ENCODE measurements at places on chromosomes 4 and X.

DNA sequence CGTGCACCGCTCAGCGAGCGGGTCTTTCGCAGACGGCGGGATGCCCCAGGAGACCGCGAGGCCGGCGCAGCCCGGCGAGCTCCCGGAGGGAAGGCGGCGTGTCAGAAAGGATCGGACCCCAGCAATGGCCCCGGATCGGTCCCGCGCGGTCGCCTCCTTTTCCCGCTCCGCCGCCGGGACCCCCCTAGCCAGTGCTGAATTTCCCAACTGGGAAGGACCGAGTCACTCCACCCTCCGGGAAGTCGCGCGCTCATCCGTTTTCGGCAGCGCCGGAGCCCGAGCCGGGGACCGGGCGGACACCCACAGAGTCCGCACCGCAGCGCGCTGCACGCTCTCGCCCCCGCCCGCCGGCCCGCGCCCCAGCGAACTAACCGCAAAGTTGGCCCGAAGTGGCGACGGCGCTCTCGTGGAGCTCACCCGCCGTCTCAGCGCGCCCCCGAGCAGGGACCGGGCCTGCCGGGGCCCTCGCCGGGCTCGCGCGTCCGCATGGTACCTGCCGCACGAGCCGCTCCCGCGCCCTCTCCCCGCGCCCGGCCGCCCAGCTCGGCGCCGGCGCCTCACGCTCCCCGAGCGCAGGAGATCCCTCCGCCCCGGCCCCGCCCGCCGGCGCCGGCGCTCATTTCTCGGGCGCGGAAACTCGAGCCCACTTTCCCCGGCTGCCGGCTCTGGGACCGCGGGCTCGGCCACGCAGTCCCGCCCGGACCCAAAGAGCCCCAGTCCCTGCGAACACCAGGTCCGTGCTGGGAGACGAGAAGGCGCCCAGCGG lies at the start of gene FAT1:
FAT1 (minus strand) TSS at position 565 of the 766 bp plus-strand sequence. CDS start 14,029 bp downstream, outside the sequence.
- DNase-seq, result no peak

DNA sequence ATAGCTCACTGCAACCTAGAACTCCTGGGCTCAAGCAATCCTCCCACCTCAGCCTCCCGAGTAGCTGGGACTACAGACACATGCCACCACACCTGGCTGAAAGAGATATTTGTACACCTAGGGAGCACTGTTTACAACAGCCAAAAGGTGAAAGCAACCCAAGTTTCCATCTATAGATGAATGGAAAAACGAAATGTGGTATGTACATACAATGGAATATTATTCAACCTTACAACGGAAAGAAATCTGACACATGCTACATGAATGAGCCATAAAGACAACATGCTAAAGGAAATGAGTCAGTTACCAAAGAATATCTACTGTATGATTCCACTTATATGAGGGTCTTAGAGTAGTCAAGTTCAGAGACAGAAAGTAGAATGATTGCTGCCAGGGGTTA lies 52.2 kb downstream of the ABCG2 start:
- no peak for DNase-seq

- no peak for DNase-seq
Observed at GRCh38 chrX:15930585-15930984, 76.0 kb upstream of the AP1S2 start.

DNA sequence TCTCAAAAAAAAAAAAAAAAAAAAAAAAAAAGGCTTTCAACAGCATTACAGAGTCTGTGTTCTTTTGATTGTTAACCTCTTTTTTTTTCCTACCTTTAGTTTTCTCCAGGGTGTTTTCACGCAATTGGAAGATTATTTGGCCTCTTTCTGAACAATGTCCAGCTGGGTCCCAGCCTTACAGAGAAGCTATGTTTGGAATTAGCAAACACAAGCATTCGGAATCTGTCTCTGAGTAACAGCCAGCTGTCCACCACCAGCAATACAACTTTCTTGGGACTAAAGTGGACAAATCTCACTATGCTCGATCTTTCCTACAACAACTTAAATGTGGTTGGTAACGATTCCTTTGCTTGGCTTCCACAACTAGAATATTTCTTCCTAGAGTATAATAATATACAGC lies 13.3 kb downstream of the TLR3 start:
- DNase-seq, result no peak

- no peak for DNase-seq
Observed at GRCh38 chrX:130831347-130831722, 71.7 kb downstream of the ENOX2 start.

- no peak for DNase-seq
Observed at GRCh38 chr4:138103597-138104283, 138.4 kb downstream of the SLC7A11 start.

DNA sequence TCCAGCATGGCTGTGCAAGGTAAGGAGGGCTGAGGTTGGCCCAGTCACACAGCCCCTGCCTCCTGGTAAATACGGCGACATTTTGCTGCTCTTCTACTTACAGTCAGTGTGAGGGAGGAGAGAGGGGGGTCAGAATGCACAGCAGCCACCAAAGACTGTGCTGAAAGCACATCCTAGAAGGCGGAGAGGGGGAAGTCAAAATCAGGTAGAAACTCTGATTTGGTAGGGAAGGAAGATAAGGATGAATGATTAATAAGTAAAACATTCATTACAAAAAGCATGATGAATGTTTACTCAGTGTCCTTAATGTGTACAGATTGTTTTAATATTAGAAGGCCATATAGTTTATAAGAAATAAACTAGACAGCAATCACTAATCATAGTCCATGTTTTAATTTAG lies 57.5 kb downstream of the ADD1 start:
- DNase-seq, result no peak

GRCh38 chr4:10188400-10189004 lies 71.9 kb upstream of the WDR1 start:
- no peak for DNase-seq

- no peak for DNase-seq
Observed at GRCh38 chr4:39020130-39020529, 12.1 kb downstream of the TMEM156 start.

DNA sequence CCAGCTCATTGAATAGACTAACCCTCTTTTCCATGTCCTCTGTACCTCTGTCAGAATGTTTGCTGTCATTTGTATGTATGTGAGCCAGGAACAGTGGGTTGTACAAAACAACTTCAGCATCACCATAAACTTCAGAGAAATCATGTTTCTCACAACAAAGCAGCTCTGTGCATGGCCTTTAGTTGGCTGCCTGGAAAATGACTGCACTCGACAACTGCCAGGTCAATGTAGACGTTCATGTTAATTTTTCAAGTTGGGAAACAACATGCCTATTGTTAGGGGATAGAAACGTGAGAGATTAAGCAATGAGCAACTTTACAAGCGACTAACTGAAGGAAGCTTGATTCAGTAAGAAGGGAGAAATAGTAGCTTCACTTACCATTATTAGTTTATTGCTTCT lies 17.9 kb upstream of the CXCL11 start:
- no peak for DNase-seq

DNA sequence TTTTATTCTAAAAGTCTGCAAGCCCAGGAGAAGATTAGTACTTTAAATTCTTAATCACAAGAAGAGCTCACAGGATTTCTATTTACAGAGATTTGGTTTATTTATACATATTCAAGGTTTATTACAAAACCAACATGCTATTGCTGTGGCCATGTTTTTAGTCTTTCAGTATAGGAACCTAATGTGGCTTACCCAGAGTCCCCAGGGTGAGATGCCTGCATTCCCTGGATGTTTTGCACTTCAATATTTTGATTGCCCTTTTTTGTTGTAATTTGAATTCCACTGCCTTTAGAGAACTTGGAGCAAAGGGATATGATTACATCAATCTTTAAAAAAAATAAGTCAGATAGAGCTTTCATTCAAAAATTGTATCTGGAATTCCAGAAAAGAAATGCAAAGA lies 146.0 kb upstream of the FRMPD4 start:
- no peak for DNase-seq

- DNase-seq, result no peak
Observed at GRCh38 chr4:173318648-173319211, 15.4 kb downstream of the HMGB2 start.

- no peak for DNase-seq
Observed at GRCh38 chr4:102355748-102356147, 10.5 kb upstream of the SLC39A8 start.

DNA sequence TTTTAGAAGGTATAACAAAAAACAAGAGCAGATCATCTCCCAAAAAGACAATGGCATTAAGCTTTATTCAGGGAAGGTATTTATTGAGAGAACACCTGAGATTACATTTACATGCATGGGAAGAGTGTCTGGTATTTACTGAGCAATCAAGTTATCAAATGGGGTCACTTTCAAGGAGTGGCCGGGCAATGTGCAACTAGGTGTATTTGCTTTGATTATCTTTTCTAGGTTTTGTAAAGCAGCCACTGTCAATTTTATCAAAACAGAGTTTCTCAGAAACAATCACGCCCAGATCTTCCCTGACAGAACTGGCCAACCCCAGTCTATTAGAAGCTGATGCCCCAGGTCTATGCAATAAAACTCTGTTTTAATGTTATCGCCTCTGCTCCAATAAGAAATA lies 169.5 kb downstream of the GLRA2 start:
- no peak for DNase-seq

GRCh38 chr4:96887857-96888256 lies 1048.0 kb downstream of the PDHA2 start:
- DNase-seq, result no peak

DNA sequence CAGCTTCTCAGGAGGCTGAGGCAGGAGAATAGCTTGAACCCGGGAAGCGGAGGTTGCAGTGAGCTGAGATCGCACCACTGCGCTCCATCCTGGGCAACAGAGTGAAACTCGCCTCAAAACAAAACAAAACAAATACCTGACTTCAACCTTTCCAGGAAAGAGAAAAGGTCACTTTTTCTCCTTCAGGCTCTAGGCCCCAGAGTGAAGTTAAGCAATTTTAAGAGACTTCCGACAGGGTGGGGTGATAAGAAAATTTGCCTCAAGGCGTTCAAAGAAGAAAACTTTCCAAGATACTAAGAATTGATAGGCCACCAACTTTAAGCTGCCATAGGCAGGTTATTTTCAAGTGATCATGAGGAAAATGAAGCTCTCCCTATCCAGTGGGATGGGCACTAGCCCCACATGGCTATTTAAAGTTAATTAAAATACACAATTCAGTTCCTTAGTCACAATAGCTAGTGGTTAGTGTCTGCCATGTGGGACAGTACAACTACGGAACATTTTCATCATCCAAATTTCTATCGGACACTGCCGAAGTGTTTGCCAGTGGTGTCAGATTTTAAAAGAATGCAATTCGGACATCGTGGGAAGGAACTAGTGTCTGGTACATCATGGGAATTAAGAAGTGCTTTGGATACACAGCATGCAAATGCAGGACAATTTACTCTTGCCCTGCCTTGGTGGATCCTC lies 33.0 kb downstream of the SMS start:
- no peak for DNase-seq

- DNase-seq, result no peak
Observed at GRCh38 chr4:518569-519083, 19.6 kb downstream of the PIGG start.

- DNase-seq, result no peak
Observed at GRCh38 chr4:148159793-148160192, 282.4 kb downstream of the NR3C2 start.

GRCh38 chr4:149884046-149884445 lies 68.4 kb upstream of the IQCM start:
- peak; percentile 5 for DNase-seq

GRCh38 chr4:148141501-148141900 lies 300.7 kb downstream of the NR3C2 start:
- no peak for DNase-seq

DNA sequence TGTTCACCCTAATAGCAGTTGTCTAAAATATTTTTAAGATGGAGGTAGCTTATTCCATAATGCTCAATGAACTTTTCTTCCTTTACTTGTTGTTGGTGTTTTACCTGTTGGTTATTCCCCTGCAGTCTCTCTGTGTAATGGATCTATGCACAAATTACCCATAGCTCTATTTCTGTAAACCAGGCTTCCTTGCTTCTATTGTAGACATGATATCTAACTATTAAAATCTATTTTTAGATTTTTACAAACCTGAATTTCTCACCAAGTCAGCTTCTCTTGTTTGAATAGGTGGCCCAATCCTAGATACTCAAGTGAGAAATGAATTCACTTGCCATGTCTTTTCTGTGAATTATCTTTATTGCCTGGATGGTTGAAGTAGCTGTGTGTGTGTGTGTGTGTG lies 24.8 kb downstream of the BMP2K start:
- no peak for DNase-seq

GRCh38 chr4:2950221-2950989 lies 12.8 kb downstream of the NOP14 start:
- no peak for DNase-seq

DNA sequence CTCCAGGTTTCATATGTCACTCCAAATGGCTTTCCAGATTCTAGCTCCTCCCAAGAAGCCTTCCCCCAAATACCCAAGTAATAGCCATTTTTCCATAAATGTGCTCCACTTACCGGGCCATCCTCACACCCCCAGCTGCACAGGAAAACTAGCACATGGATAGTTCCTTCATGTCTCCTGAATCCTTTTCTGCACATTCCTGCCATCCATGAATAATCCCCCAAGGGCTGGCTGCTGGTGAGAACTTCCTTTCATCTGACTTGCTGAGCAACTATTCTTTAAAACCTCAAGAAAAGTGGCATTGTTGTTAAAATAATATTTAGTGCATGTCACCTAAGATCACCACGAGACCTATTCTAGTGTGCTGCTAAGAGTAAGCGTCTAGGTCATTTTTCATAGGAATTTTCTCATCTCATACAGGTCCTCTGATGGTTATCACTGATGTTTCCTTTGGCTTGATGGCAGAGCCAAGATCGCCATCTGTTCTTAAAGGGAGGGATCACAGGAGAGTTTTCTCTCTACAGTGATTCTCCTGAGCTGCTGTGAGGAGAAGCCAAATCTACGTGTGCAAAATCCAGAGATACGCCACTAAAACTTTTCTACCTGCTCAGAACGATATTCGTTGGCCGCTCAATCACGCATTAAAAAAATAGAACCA lies 71.3 kb downstream of the MAP3K15 start:
- no peak for DNase-seq

DNA sequence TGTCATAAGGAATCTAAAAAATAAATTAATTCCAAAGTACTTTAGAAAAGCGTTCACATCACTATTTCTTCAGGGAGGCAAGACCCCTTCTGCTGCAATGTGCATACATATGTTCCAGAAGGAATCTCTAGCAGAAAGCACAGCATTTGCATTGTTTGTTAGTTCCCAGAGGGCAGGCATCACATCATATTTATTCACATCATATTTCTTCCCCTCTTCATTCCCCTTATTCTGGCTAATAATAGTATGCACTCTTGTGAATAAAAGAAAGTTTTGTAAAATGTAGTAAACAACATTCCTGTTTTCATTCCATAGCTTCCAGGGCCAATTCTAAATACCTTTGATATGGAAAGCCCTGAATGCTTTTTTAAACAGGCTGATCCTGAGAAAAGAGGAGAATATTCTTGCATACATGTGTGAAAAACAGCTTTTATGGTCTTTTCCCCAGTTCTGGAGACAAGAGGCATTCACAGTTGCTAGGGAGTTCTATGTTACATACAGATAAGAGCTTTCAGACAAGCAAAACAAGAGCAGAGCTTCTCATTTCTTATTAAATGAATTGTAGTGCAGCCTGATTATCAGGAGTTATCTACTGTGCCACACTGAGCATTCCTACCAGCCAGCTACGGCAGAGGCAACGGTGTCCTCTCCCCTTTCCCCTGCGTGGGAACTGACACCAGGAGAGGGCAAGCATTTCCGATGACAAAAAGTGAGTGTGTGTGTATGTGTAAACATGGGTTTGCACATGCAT lies 15.2 kb downstream of the GATB start:
- no peak for DNase-seq

- DNase-seq, result peak; percentile 31
Observed at GRCh38 chrX:47384502-47384901, 14.1 kb downstream of the ZNF157 start.
